M059J (cell line): ENCODE measurements at places on chromosomes 6 and 20.

GRCh38 chr6:101443315-101443714, 49.8 kb downstream of the GRIK2 start:
- no peak for DNase-seq

- DNase-seq, result no peak
Measured at GRCh38 chr6:142296975-142297604, 4.7 kb upstream of the ADGRG6 start.

- DNase-seq, result no peak
Measured at GRCh38 chr6:20891161-20891560, 356.9 kb downstream of the CDKAL1 start.

- DNase-seq, result no peak
Measured at GRCh38 chr6:622462-622861, 34.4 kb downstream of the HUS1B start.
